ENCODE measurements at places on chromosomes 11 and 22.

GRCh38 chr11:2196970-2197770, 25.6 kb upstream of the TH start:
- no peak for DNase-seq

DNA sequence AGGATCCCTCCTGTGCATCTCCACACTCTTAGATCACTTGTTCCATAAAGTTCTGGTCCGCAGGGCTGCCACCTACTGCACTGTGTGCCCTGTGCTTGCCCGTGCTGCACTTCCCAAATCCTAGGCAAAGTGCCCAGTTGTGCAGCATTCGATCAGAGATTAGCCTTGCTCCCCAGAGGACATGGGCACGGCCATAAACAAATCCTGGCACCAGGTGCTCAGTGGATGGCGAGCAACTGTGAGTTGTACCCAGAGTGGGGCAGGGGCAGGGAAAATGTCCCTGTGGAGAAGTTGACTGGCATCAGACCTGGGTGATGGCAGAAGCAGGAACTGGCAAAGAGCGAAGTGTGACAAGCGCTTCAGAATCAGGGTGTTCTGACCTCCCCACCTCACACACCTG, 4.7 kb downstream of the FADS2 start:
- DNase-seq, result no peak

- DNase-seq, result no peak
Observed at GRCh38 chr11:1854132-1854948, 1.5 kb downstream of the LSP1 start.

GRCh38 chr11:69657456-69657910, 16.5 kb downstream of the CCND1 start:
- DNase-seq, result no peak

GRCh38 chr11:121571506-121571905, 118.7 kb upstream of the SORL1-AS1 start:
- no peak for DNase-seq

DNA sequence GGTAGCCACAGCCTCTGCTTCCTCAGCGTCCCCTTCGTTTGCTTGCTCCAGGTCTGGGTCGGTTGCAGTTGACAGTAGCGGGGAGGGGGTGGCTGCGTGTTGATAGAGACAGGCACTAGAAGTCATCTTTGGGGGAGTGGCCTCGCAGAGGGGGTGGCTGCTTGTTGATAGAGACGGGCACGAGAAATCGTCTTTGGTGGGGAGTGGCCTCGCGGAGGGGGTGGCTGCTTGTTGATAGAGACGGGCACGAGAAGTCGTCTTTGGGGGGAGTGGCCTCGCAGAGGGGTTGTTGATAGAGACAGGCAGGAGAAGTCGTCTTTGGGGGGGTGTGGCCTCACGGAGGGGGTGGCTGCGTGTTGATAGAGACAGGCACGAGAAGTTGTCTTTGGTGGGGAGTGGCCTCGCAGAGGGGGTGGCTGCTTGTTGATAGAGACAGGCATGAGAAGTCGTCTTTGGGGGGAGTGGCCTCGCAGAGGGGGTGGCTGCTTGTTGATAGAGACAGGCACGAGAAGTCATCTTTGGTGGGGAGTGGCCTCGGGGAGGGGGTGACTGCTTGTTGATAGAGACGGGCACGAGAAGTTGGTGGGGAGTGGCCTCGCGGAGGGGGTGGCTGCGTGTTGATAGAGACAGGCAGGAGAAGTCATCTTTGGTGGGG, 328.3 kb downstream of the TBC1D22A start:
- DNase-seq, result peak; percentile 77

- no peak for DNase-seq
Observed at GRCh38 chr22:37521236-37521739, 2.1 kb upstream of the CARD10 start.

DNA sequence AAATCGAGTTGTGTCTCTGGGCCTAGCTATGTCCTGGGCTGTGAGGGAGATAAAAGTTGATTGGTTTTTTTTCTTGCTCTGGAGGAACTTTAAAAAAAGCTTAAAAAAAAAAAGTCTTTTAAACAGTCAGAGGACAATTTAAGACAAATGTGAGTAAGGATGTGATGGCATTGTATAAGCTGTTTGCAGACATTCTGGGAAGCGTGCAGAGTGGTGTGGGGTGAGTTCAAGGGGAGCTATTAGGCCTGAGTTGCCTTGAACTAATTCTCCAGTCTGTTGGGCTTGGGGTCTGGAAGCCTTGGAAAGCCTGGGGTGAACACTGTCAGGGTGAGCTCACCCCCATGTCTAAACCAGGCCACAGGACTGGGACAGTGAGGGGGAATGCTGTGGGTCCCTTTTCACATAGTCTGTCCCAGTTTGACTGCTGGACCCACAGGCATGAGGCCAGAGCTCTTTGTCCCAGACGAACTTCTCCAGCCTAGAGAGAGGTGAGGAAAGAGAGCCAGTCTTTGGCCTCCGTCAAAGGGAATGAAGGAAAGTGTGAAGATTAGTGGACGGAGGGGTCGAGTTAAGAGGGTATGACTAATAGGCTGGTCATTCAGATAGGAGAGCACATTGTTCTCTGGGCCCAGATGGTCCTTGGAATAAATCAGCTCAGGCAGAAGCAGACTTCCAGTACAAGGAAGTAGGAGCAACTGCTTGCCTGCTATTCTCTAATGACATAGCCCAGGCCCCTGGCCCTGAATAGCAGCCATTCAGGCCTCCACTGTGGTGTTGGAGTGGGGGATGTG, 76.4 kb upstream of the NNMT start:
- no peak for DNase-seq

GRCh38 chr22:33073989-33074418, 15.8 kb upstream of the SYN3 start:
- DNase-seq, result no peak

DNA sequence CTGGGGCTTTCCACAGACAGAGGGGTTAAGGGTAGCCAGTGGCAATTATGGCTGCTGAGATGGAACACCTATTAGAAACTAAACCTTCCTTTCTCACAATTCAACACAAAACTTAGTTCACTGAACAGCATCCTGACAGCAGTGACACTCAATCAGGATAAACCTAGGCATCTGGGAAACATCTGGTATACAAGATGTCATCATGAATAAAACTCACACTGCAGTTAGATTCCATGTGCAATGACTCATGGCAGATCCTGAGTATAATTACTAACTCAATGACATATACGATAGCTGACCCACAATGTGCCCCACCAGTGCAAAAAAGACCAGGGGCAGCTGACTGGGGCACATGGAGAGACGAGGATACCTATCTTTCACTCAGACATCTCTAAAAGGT, 17.7 kb downstream of the RBFOX2 start:
- no peak for DNase-seq

DNA sequence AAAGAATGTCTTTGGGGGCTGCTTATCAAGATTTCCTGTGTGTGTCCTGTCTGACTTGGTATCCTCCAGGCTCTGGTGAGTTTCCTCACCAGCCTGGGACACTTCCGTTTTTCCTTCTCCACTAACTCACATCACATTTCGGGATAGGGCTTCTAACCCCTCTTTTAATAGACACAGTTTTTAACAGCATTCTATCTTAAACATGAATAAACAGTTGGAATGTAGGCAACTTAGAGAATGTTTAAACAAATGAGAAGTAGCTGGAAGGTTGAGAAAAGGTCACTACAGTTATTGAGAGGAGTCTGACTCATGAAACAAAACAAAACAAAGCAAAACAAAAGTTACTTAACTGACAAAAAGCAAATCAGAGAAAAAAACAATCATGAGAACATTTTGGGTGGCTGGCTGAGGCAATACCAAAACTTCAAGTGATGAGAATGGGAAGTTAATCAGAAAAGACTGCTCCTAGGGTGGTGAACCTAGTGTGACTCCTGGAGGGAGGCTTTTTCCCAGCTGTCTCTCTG, 64.7 kb upstream of the CTSC start:
- no peak for DNase-seq

DNA sequence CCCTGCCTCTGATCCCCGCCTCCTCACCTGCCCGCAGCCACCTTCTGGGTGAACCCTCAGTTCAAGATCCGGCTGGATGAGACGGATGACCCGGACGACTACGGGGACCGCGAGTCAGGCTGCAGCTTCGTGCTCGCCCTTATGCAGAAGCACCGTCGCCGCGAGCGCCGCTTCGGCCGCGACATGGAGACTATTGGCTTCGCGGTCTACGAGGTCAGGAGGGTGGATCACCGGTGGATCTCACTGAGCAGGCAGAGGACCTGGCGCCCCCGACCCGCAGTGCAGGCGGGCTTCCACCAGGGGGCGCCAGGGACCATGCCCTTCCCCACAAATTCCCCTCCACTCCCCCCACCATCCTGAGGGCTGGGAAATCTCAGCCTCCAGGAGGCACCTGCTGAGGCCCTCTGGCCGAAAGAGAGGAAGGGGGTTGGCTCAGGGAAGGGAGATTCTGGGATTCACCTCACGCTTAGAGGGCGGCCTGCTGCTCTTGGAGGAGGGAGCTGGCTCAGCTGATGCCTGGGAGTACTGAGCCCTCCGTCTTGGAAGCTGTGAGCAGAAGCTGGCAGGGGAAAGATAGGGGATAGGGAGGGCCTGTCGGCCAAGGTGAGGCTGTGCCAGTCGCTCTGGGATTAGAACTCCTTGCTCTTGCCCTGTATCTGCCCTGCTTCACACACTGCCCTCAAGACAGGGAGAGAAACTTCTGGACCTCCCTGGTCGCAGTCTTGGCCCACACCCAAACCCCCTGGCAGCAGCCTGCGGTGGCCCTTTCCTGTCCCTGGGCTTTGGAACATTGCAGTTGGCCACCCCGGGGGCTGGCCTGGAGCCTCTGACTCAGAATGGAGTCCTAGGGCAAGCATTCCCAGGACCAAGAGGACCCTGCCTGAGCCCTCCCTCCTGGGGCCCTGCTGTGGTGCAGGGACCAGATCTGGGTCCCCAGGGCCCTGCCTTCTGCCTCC, 23.2 kb downstream of the CAPN1 start:
- DNase-seq, result peak; percentile 77

GRCh38 chr11:73404048-73404447, 27.8 kb downstream of the RELT start:
- DNase-seq, result peak; percentile 77

DNA sequence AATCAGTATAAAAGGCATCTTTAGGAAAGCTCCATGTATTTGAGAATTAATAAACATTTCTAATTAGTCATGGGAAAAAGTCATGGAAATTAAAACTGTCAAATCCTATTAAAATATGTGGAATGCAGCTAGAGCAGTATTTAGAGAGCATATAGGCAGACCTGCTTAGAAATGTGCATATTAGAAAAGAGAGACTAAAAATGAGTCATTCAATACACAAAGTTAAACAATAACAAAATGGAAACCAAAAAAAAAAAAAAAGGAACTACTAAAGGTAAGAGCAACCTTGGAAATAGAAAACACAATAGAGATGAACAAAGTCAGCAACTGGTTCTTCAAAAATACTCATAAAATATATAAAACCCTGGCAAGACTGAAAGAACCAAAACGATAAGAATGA, 59.7 kb upstream of the RASSF10 start:
- no peak for DNase-seq

Data from suprapubic skin (tissue), 4 donors.